ENCODE measurements at places on chromosomes 12 and 14.

GRCh38 chr14:28651148-28651547 is 115.4 kb upstream of the FOXG1 start:
- DNase-seq = no peak

DNA sequence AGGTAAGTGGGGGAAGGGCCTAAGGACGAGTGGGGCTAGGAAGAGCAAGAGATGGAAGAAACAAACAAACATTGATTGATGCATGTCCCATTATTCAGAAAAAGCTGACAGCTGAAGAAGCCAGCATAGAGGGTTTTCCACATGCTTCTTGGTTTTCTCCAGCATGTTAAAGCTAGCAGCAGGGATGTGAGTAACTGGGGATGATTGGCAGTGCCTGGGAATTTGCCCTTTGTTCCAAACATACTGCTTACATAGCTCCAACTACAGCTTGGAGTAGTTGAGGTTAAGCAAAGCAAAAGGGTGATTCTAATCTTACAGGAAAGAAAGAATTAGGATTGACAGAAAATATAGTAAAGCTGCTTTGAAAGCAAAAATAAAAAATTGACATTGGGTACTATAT is 68.0 kb upstream of the IFNG-AS1 start:
- DNase-seq = no peak

GRCh38 chr14:50360851-50361250 is 35.8 kb downstream of the CDKL1 start:
- DNase-seq = no peak

DNA sequence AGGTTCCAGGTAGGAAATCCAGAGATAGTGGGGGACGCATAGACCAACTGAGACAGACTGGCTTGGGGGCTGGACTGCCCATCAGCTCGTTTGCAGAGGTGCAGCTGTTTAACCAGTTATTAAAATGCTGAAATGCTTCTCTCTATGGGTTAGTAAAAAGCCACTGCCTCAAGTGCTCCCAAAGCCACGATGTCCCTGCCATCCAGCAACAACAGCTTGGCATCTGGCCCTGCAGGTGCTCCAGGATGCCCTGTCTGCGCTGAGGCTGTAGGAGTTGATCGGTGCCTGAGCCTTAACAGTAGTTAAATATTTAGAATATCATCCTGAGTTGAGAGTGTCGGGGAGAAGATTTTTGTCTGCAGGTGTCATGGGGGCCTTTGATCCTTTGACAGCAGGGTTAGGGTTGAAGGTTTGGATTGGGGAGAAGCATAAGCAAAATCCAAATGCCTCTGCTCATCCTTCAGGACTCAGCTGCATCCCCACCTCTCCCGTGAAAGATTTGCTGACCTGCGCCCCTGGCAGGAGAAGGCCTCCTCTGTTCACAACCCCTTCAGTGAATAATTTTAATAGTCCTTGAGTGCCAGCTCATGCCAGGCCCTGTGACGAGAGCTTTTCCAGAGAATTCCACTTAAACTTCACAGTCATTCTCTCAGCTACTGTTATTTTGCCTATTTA is 127.3 kb upstream of the PWP1 start:
- DNase-seq = no peak

GRCh38 chr12:104736307-104736706 is 221.8 kb downstream of the SLC41A2 start:
- DNase-seq = no peak

- no peak for DNase-seq
These were observed 9.9 kb downstream of the SERPINA10 start for GRCh38 chr14:94282991-94283723.

GRCh38 chr12:92879698-92880322 is 49.3 kb downstream of the EEA1 start:
- DNase-seq = no peak

- no peak for DNase-seq
These were observed 21.0 kb downstream of the AKT1 start for GRCh38 chr14:104774453-104775072.

DNA sequence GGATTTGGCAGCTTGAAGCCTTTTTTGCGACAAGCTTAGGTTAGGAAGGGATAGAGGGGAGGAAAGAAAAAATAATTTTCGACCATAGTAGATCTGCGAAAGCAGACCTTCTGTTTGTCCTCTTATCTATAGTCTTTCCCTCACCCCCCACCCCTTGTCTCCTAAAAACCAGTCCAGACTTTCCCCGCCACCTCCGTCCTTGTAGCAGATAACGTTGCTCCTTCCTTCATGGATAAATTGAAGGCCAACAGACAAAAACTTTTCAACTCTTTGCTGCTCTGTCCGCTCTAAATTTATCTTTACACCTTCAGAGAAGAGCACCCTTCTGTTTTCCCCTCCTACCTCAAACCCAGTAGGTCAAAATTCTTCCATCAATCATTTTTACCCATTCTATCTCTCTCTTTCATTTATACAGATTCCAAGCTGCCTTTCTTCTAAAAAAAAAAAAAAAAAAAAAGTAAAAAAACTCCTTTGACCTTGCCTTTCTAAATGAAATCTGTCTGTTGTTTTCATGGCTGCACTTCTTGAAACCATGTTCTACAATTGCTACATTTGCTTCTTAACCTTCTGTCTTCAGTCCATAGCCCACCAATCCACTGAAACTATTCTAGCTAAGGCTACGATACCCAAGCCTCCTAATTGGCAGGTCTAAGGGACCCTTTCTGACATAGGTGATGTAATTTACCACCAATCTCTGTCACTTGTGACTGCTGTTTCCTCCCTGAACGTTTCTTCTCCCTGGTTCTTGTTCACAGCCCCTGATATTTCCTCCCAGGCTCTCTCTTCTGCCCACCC is 11.1 kb upstream of the NEMF start:
- no peak for DNase-seq

GRCh38 chr12:2324387-2324786 is 271.6 kb downstream of the CACNA1C start:
- no peak for DNase-seq

DNA sequence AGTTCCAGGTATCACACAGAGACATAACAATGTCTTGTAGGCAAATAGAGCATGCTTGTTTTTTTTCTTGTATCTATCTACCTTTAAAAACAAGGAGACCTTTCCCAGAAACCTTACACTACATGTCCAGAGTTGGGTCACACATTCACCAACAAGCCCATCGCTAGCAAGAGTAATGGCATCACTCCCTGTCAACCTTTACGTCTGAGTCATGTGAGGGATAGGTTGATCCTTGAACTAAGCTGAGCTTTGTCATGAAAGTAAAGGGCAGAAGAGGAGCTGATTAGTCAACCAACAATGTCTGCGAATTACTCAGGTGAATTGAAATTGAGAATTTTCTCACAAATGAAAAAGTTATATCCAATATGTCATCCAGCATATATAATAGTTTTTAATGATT is 219.4 kb downstream of the CNTN1 start:
- DNase-seq = no peak

DNA sequence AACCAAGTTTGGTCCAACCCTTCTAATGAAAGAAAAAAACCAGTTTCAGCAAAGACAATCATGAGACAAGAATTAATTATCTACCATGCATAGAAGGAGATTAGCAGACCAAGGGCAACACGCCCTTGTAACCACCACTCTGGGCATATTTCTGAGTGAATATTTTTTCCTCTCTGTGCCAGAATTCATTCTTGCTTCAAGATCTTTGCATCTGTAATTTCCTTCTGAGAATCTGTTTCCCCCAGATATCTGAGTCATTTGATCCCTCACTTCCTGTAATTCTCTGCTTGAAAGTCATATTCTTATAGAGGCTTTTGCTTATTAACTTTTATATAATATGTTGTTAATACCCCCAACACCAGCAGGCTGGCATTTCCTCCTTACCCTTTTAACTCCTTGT is 243.7 kb downstream of the SLC16A7 start:
- no peak for DNase-seq

DNA sequence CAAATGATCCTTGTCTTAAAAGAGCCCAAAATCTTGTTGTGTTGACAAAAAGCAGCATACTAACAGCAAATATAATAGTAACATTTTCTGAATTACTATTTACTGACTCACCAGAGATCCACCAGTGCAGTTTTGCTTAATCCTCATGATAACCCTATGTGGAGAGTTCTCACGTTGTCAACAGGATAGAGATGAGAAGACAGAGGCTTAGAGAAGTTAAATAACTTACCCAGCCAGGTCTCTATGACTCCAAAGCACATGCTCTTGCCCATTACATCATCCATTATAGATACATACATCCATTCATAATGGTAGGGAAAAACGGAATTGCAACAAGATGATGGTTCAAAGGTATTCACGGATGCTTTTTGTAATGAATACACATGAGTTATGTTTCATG is 111.9 kb downstream of the PAX9 start:
- DNase-seq = no peak

GRCh38 chr12:92145481-92145730 is 240 bp downstream of the BTG1 start:
- no peak for DNase-seq

DNA sequence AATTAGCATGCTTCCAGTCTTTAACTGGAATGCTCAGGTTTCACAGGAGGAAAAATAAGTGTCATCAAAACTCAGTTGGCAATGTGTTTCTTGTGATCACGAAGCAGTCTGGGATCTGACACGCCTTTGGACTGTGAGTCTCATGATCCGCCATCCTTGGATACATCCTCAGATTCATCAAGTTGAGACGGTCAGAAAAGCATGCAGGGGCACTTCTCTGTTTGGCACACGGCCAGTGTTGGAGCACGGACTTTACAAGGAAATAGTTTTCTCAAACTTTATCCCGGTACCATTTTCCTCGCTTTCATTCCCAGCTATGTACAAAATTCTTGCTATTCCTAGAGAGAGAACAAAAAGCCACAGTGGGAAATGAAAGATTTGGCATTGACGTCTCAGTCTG is 88.4 kb upstream of the PARP11 start:
- DNase-seq = no peak

DNA sequence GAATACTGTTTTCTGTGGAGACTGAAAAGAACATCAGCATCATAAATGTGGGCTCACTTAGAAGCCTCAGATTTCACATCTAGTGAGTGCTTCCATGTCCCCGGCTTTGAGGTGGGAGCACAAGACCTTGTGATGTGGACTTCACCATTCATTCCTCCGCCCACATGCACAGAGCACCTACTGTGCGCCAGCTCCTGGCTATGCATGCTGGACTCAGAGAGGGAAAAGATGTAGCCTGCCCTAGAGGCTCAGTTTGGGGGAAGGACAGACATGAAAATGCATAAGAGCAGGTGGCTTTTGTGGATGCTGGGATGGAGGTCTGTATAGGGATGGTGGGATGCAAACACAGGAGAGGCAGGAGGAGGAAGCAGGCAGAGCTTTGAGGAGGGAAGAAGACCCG is 65.0 kb downstream of the SERPINA3 start:
- no peak for DNase-seq

GRCh38 chr14:101250948-101251811 is 310.1 kb upstream of the DIO3 start:
- no peak for DNase-seq

DNA sequence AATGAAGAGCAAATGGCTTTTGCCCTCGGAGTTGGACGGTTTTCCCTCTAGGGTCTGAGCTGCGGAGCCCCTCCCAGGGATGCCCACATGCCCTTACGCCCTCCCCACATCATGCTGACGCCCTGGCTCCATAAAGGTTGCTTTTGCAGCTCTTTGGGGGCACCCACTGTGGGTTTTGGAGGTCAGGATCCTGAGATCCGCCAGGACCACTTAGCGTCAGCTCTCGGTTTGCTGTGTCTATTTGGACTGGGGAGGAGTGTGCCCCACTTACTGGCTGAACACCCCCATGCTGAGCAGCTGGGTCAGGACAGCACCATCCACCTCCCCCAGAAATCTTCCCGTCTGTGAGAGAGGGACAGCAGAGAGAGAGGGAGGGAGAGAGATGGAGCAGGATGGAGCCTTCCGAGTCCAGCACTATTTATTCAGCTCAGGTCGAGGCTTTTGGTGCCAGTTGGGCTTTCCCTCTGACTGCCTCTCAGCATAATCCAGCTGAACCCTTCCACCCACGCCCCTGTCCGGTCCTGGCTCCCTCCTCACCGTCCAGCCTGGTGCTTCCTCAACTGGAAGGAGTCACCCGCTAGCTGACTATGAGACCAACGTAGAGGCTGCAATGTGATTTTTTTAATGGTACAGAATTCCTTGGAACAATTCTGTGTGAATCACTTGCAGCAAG is 18.9 kb upstream of the LRTM2 start:
- no peak for DNase-seq

- DNase-seq = no peak
These were observed 1.7 kb downstream of the EVL start for GRCh38 chr14:100066962-100067361.

All from nucleus accumbens (tissue), 56 donors.